ENCODE measurements at places on chromosomes 7 and 10.
A peak's percentile ranks its signal among the peaks of the same experiment; 100 is the strongest.

- DNase-seq = no peak
Measured at GRCh38 chr10:3861795-3862194, 76.8 kb upstream of the KLF6 start.

DNA sequence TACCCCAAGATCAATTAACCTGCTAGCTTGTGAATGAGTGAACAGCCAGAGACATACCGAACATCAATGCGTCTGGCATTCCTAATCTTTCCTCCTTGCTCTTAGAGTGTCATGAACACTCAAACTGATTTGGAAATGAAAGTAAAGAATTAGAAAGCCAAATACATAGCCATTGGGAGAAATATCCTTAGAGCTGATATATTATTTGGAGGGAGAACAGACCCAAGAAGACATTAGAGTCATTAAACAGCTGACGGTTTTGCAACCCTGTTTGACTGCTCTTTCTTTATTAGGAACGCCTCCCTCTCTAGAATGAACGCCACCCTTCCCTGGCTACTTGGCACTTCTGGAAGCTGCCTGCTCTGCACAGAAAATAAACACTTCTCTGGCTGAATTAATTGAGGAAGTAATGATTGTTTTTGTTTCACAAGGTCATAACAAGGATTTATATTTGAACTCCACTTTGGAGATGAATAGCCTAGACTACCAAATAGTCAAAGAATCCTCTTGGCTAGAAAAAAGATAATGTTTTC lies 42.8 kb downstream of the CTTNBP2 start:
- no peak for DNase-seq

DNA sequence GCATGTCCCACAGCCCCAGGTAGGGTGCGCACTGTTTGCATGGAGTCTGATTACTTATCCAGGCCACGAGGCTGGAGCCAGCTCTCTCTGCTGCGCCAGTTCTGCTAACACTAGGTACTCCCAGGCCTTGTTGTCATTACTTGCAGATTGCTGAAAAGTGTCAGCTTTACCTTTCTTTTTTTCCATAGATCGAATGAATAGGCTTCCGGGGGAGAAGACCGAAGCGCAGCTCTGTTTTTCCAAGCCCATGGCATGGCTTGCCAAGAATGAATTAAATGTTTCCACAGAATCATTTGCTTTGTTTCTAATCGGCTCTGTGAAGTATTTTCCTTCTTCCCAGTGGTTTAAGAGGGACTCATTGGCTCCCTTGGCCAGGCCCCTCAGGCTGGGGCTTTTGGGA lies 285.8 kb downstream of the BMPER start:
- no peak for DNase-seq

- DNase-seq = no peak
Measured at GRCh38 chr10:131311661-131312477, at the start of gene TCERG1L. Gene TCERG1L (minus strand): TSS chr10:131311721. CDS start chr10:131311635, 86 bp downstream.

DNA sequence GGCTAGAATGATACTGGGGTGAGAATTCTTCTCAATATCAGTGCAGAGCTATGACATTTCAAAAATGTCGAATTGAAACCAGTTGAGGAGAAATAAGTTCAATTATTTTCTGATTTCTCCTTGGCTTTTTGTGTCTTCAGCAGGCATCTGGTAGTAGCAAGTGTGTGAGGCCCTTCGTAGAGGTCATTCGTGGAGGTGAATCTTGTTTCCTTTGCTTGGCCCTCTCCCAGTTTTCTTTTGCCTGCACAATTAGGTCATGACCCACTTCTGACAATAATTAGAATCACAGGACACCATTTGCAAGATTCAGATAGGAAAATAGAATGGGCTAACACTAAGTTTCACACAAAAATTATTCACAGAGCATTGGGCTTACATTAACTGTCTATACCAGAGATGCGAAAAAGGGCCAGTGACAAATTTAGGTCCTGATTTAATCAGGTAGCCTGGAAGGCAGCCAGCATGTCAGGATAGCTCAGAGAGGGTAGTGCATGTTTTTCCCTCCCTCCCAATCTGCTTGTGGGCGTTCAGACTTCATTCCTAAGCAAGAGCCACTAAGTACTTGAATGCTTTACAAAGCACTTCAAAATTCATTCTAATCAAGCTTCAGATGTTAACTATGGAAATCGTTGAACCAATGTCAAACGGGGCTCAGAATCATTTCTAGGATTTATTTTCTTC lies 24.0 kb upstream of the A1CF start:
- no peak for DNase-seq

GRCh38 chr7:41037691-41038090 lies 665.2 kb downstream of the INHBA start:
- no peak for DNase-seq

DNA sequence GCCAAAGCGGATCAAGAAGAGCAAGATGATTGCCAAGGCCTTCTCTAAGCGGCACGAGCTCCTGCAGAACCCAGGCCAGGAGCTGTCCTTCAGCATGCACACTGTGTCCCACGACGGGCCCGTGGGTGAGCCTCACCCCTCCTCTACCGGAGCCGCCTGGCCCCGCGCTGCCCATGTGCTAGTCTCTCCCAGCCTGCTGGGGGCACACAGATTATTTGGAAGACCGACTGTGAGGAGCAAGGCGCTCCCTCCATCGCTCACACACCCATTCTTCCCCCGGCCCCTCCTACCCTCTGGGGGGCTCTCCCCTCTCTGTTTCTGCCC lies 13.9 kb upstream of the AHCYL2 start:
- DNase-seq = no peak

DNA sequence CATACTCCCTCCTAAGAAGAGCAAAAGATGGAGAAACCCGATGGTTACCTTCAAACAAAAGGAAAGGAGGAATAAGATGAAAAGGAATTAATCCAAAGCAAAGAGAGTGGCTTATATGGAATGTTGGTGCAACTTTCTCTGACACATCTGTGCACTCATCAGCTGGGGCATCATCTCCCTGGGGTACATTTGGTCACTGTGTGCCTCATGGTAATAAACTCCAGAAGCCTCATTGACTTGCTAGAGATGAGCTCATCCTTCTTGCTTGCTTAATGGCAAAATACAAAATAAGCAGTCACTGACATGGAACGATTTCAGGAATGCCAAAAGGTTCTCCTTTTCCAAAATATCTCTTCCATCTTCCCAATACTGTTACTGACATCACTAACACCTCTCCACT lies 22.5 kb downstream of the CAV1 start:
- DNase-seq = no peak

DNA sequence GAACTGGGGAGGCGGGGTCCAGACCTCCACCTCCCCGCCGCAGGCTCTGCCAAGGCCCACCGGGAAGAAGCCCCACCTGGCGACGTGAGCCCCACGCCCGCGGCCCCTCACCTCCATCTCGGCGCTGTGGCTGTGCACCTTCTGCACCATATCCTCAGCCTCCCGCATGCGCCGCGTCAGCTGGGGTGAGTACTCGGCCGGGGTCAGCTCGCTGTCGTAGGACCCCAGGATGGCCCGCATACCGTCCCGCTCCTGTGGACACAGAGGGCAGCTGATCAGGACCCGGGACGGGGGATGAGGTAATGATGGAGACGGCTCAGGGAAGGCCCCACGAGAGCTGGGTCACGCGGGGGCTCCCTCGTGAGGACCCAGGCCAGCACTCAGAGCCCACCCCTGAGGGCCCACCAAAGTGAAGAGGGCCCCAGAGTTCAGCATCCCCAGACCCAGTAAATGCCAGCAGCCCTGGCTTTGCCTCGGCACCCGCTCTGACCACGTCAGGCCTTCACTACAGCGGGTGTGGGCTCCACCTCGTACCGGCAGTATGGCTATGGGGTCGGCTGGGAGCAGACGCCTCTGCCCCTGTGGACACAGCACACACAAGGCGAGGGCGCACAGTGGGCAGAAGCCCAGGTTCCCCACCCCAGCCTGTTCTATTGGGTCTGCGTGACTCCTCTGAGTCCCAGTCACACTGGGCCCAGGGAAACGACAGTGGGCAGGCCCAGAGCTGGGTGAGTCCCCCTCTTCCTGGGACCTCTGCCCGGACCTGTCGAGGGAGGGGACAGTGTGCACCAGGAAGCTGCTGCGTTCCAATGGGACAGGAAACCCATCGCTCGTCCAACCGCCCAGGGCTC lies 218.1 kb downstream of the MAD1L1 start:
- no peak for DNase-seq

- no peak for DNase-seq
Measured at GRCh38 chr10:128384831-128385230, 258.6 kb upstream of the MKI67 start.

DNA sequence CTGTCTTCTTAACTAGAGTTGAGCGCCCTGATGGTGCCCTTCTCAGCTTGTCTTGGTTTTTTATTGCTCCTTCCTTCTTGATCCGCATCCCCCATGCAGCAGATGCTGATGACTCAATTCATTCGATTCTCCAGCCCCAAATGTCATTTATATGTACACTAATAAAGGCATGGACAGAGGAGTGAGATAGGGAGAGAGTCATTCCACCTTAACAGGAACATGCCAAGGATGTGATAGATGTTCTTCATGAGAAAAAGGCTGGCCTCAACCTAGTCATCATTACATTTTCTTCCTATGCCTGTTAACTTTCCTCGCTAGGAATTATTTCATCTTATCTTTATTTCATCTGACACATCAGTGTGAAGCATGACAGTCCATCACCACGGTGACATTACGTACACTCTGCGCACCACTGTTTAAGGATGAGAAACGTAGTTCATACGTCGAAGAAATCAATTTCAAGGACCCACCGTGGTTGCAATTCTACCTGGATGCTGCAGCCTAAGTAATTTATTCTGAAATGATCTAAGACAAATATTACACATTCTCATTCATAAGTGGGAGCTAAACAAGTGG lies 150.3 kb upstream of the FAM171A1 start:
- no peak for DNase-seq

DNA sequence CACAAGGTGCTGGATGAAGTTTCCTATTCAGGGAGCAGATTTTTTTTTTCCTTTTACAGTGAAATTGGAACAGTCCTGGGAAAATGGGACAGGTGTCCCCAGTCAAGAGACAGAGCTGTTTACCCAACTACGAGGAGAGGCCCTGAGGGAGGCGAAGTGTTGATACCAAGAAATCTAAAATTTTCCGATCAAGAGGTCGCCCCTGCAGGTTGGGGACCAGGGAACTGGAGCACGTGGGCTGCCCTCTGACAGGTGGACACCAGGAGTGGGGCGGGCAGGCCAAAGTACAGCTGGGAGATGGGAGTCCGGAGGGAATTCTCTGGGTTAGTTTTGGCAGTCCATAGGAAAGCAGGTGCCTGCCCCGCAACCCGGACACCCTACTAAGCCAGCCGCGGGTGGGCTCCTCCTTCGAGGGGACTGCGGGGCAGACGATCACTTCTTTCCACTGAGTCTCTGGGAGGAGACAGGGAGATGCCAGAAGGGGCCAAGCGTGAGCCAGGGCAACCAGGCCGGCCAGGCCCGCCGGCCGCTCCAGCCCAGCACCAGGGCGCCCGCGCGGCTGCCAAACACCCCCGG lies 965 bp upstream of the CAMK1D start:
- DNase-seq = no peak

- no peak for DNase-seq
Measured at GRCh38 chr10:75037171-75038153, 74.0 kb upstream of the SAMD8 start.

GRCh38 chr7:18212308-18212707 lies 184.7 kb upstream of the PRPS1L1 start:
- no peak for DNase-seq

DNA sequence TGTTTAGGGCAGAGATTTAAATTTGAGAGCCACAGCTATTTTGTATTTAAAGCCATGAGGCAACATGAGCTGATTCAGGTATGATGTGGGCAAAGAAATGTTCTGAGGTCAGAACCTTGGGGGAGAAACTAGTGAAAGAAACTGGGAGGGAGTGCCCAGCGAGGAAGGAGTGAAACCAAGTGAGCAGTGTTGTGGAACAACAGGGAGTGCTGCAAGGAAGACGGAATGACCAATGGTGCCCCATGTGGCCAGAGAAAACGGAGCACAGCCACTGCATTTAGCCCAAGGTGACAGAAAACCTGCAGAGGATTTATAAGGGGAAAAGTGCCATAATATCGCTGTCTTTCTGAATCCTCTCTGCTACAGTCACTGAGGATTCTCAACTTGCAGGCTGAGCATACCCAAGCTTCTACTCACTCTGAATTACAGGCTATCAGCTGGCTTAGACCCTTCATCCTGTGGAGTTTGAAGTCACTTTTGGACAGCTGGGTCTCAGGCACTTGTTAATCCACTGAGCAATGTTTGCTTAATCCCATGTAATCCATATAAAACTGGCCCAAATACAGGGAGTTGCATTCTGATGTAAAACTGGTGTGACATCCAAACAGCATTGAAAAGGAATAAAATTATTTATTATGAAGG lies 777.3 kb downstream of the CCSER2 start:
- DNase-seq = peak; percentile 3
